Activated CD4-positive, alpha-beta memory T cell treated with anti-CD3 and anti-CD28 coated beads, Interleukin-2, amount 10 ng/mL, durations not matched to agents 7 days and 5 days (primary cell): ENCODE measurements at places on chromosomes 4 and X. TPM values are rescaled to one million over a fixed set of nuclear protein-coding genes. Genes with fewer than 3 reads are reported as not detected.

DNA sequence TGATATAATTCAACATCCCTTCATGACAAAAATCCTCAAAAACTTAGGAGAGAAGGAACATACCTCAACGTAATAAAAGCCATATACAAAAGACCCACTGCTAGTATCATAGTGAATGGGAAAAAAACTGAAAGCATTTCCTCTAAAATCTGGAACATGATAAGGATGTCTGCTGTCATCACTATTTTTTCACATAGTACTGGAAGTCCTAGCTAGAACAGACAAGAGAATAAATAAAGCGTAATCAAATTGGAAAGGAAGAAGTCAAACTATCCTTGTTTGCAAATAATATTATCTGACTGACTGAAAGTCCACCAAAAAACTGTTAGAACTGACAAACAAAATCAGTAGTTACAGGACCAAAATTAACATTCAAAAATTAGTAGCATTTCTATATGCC lies 985.4 kb upstream of the AGA start:
- DNase-seq: no peak

DNA sequence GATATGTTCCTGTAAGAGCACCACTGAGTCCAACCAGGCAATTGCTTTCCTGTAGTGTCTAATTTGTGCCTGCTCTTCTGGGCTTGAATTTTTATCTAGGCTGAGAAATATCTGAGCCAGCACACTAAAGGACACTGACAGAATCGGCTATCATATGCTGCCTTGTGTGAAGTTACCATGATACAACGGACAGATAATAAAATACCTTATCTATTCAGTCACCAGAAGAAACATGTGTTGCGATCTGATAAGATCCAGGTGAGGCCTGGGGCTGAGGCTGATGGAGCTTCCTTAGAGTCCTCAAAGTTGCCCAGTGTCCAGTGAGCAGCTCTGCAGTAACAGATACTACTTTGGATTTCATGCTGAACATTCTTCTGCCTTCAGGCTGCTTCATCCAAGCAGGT lies 111.8 kb downstream of the ZNF518B start:
- DNase-seq: no peak

SLC39A8 gene
- 103 TPM for total RNA-seq

GRCh38 chr4:180688480-180688879 lies 1554.7 kb upstream of the TENM3 start:
- no peak for DNase-seq

SLC26A1 gene
- total RNA-seq: not detected

DNA sequence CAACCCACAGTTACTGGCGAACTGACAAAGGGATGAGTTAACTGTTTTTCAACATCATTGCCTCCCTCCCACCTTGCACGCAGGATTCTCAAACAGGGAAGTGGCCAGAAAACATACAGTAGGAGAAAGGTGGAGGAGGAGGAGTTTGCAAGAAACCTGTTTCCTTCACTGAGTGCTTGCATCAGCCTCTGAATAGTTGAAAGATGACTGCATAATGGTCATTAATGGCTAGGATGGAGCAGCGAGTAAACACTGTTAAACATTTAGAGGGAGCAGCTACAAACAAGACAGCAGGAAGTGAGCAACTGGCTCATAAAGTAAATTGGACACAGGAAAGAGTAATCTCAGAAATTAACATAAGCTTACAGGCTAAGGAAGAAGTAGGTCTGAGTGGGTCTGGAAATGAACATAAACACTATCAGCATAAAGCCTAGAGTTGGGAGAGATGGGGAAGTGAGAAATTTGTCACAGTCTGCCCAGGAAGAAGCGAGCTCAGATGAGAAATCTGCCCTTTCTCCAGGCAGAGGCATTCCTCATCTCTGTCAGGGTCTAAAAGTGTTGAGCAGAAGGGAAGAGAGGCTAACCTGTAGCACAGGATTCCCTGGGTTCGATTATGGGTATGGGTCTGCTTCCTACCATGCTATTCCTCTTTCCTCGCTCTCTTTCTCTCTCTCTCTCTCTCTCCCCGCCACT lies 38.6 kb downstream of the TRPC5OS start:
- no peak for DNase-seq

MRPL1 gene
- 19.7 TPM for total RNA-seq

DNA sequence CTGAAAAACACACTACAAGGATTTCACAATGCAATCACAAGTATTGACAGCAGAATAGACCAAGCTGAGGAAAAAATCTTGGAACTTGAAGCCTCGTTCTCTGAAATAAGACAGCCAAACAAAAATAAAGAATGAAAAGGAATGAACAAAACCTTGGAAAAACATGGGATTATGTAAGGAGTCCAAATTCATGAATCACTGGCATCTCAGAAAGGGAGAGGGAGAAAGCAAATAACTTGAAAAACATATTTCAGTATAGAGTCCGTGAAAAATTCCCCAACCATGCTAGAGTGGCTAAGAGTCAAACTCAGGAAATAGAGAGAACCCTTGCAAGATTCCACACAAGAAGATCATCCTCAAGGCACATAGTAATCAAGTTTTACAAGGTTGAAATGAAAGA lies 178.5 kb upstream of the CTSO start:
- DNase-seq: no peak

AMBN gene
- total RNA-seq: not detected

- DNase-seq: no peak
Measured at GRCh38 chrX:3990569-3990968, 277.1 kb upstream of the PRKX start.

DNA sequence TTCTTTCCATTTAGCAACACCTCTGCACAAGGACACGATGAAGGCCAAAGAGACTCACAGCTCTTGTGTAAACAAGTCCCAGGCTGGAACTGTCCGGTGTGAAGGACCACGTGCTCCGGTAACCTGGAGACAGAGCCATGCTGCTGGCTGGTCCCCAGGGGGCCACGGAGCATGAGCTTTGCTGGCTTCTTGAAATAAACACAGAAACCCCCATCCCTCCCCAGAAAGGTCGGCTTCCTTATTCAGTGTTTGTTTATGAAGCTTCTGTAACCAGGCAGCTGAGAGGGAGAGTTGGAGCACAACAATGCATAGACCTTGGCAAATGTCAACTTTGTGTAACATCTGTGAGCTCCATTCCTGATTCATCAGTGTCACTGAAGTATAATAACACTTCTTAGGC lies 109.4 kb downstream of the GPR143 start:
- DNase-seq: no peak

IL13RA1 gene
- total RNA-seq: not detected

TMEM164 gene
- 18.7 TPM for total RNA-seq

TEC gene
- total RNA-seq: 0.60 TPM

ZNF141 gene
- total RNA-seq: 23.8 TPM

DNA sequence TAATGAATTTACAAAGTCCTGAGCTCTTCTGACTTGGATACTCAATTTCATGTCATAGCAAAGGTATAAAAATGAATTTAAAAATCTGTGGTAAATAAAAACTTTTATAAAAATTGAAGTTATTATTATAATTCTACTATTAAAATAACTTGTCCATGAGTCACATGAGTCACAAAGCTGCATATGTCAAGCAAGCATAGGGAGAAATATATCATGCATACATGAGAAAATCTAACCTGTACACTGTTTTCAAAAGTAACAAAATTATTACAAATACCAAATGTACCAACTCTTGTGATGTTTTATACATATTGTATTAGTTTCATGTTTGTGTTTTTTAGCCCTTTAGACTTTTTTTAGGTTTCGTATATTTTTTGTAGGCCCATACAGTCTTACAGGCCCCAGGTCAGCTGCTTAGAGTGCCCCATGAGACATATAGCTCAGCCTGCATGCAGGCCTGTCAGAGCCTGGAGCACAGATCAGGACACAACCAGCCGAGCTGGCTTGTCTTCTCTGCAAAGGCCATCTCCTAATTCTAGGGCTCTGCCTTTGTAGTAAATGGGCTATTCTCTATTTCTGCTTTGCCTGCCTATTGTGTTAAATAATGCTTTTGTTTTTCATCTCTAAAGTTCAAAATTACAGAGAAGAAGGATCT lies 818.7 kb upstream of the TENM3 start:
- DNase-seq: no peak

- DNase-seq: no peak
Measured at GRCh38 chrX:41526271-41526670, 79.1 kb downstream of the NYX start.

GRCh38 chrX:106903856-106904528 lies 851 bp upstream of the RIPPLY1 start:
- no peak for DNase-seq

GRCh38 chr4:75512386-75513211 lies 1.6 kb downstream of the RCHY1 start:
- DNase-seq: peak; percentile 26

DNA sequence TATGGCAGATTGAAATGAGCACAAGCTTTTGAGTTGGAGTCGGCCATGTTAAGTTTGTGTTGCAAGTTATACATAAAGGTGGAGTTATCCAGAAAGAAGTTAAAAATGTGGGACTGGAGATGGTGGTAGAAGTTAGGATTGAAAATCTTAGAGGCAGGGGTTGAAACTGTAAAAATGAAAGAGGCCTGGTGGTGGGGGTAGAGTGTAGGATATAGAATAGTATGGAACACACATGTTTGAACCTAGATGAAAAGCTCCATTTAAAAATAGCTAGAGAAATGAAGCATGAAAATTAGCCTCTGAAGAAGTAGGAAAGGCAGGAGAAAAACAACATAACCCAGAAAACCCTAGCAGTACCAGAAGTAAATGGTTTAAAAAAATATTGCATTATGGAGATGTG lies 131.8 kb upstream of the ENPEP start:
- no peak for DNase-seq

ETDA gene
- not detected for total RNA-seq

GRCh38 chrX:51837921-51838320 lies 55.5 kb upstream of the MAGED1 start:
- DNase-seq: no peak

- no peak for DNase-seq
Measured at GRCh38 chrX:17441965-17442364, 67.0 kb downstream of the NHS start.

DNA sequence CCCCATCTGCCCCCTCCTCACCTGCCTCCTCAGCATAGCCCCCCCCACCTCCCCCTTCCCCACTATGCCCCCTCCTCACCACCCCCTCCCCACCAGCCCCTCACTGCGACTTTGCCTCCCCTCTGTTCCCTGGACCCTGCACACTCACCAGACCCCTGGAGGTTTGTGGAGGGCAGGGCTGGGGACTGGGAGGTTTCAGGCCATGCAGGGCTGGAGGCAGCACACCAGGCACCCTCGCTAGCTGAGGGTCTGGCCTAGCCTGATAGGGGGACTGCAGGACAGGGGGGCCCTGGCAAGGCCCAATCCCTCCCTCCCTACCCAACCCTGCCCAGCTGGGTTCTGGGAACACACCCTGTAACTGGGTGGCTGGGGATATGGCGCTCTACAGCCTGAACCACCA lies 28.0 kb downstream of the TACC3 start:
- no peak for DNase-seq

- DNase-seq: peak; percentile 43
Measured at GRCh38 chrX:102950908-102951866, 14.1 kb downstream of the RAB40AL start.

DNA sequence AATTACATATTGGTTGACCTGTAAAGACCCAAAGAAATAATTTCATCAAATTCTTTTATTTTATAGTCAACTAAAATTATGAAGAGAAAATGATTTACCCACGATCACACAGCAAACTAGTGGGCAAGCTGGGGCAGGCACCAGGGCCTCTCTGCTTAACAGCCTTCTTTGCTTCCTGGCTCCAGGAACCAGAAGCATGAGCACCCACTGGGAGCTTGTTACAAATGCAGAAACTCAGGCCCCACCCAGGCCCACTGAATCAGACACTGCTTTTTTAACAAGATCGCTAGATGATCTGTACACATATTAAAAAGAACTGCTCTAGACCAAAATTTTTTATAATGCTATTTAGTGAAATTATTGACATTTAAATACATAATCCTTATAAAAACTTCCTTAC lies 95.0 kb downstream of the GEMIN8 start:
- DNase-seq: no peak

RRH gene
- total RNA-seq: 0.23 TPM

GRCh38 chrX:2965965-2966364 lies 36.8 kb upstream of the ARSD start:
- no peak for DNase-seq

MTTP gene
- 0.15 TPM for total RNA-seq

CXCL13 gene
- total RNA-seq: not detected

DNA sequence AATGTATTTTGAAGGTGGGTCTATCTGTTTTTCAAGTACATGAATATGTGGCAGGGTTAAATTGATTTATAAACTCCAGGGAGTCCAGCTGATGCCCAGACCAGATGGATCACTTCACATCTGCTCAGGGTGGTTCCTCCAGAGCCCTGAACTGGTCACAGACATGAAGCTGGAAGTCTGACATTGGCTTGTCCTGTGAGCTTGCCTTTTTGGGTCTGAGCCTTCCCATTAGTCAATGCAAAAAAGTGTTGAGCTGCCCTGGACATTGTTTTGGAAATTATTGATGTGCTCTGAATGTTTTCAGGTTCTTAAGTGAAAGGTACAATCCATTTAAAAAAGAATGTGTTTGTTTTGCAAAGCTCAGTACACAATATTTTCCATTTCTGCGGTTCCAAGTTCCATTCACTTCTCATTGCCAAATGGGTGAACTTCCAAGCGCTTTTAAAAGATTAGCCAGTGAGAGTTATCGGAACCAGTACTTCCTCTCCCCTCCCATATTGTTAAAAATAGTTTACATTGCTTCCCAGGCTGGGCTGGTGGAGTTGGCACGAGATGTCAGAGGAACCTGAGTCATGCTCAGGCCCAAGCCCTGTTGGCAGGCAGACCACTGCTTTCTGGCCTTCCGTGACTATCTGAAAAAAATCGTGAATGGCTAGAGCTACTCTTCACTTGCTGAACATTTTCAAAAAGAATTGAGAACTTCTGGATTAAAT lies 52.1 kb downstream of the PDGFRA start:
- DNase-seq: no peak
